ENCODE measurements at places on chromosomes 5 and 9.

DNA sequence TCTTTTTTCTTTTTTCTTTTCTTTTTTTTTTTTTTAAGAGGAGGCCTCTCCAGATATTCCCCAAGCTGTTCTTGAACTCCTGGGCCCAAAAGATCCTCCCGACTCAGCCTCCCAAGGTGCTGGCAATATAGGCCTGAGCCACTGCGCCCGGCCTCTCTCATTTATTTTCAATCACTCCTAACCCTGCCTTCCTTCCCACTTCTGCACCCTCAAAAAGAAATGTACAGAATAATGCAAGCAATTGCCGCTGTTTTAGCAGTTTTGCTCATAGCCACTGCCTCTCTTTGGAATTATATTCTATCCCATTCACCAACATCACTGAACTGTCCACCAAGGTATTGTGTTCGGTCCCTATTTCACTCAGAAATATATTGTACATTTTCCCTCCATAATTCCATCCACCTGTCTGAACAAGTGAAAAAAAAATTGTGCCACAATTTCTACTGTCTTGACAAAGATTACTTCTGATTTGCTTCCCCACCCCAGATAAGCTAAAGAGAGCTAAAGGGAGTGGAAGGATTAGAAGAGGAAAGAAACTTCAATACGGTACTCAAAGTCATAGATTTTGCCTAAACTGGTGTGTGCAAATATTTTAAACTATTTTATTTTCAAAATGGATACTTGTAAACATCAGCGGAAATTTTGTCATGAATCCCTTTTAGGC is 1.9 kb downstream of the FNBP1 start:
- no peak for DNase-seq

DNA sequence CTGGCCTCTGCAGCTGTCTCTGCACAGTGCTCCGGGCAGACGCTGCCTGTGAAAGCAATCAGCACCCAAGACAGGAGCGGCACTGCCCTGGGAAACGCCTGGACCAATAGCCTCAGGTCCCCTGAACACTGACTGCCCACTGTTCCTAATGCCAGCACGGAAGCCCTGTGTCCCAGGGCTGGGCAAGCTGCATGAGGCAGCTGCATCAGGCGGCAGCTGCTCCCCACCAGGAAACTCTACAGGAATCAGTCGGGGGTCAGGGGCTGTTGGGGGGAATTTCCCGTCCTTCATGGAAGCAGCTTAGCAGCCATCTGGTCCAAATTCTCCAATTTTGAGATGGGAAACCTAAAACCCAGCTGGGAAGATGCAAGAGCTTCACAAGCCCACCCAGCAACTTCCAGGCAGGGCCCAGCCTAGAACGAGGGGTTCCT is 118.6 kb downstream of the VAV2 start:
- peak; percentile 4 for DNase-seq

GRCh38 chr9:75803130-75803529 is 87.3 kb upstream of the PCSK5 start:
- no peak for DNase-seq

DNA sequence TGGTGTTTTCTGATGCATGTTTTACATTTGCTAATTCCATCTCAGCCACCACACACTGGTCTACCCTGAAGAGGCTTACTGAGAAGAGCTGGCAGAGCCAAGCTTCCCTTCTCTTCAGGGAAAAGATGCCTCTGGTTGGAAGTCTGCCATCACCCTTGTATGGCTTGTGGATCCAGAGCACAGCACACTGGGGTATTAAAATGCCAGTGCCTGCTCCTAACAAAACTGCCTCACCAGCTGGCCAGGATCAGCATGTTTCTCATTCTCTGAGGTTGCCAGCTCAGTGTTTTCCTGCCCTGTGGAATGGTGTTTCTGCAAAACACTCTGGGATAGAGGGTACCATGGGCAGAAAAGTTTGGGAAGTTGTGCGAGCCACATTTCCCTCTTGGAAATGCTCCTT is 31.6 kb upstream of the ZNF618 start:
- no peak for DNase-seq

DNA sequence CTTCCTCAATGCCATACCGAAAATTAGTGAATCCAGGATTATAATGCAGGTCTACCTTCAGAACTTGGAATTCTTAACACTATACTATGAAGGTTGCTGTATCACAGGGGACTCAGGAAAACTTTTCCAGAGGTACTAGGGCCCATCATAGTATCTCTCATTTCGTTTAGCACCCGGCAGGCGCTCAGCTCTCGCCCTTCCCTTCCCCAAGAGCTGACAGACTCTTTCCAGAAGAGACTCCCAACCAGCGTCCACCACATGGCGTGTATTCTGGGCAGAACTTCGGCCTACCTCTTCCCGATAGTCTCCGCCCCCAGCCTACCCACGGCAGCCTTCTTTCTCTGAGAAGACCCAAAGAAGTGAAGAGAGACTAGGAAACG is 271 bp downstream of the NOL8 start:
- DNase-seq = no peak

DNA sequence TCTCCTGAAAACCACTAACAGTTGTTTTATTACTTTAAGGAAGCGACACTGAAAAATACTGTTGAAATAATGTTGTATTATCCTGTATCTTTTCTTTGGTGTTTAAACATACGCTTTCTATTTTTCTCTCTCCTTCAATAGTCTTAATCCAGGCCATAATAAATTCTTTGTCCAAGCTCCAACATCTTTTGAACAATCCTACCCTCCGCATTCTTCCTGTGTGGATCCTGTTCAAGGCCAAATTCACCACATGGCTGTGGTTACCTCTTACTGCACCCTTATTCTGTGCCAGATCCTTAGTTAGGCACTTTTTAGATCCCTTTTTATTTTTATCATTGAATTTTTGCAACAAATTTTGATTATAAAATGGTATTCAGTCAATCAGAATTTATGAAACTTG is 1691.5 kb downstream of the MAT2B start:
- no peak for DNase-seq

- no peak for DNase-seq
Measured at GRCh38 chr9:28801144-28801799, 1228.0 kb upstream of the C9orf72 start.

GRCh38 chr9:113530022-113530635 is 66.6 kb downstream of the RGS3 start:
- no peak for DNase-seq

DNA sequence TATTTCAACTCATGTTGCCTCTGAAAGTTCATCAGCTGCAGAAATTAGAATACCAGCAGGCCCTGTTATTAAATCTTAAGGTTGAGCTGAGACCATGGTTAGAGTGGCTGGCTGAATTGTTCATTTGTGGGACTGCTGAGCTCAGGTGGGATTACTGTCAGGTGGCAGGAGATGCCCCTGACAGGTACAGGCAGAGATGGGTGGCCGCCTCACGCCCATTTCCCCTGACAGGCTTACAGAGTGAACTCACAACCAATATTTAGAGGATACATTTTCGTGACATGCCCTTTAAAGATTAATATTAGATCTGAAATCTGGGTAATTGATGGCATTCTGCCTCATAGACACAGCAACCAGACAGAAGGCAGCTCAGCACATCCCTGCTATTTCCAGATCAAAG is 136.0 kb downstream of the MVB12B start:
- no peak for DNase-seq

DNA sequence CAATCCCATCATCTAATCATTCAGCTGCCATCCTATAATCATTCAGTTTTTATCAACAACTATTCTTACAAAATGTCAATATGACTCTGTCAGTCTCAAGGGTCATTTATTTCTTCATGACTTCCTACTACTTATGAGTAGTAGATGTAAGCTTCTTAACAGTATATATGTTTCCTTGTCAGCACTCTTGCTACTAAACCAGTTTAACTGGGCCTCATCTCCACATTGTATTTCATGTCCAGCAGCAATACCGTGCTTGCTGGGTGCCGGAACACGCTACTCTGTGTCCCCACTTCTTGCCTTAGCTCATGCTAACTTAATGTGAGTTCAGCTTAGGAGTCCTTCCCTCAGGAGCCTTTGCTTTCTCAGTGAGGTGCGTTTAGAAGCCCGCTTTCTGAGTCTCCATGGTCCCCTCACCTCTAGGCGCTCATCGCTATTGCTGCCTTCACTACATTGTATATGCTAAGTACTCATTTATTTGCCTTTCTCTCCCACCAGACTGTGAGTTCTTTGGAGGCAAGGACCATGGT is 32.9 kb downstream of the ELL2 start:
- DNase-seq = no peak

DNA sequence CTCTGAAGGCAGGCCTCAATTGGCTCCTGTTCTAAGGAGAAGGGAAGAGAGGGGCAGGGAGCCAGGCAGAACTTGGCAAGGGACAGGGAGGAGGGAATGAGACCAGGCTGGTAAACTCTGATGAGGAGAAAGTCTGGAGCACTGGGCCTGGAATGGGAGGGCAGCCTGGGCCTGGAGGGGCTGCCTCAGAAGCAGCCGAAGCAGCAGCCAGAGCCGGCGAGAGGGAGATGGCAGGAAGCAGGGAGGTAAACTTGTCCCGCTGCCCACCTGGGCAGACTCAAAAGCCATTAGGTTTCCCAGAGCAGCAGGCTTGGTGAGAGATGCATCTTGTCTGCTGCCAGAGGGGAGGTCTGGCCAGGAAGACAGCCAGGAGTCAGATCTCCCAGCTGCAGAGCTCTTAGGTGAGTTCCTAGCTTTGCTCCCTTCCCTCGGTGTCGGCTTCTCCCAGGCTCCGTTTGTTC is 37.0 kb upstream of the CRB2 start:
- DNase-seq = peak; percentile 4

GRCh38 chr5:152607401-152608160 is 202.5 kb upstream of the NMUR2 start:
- DNase-seq = no peak

DNA sequence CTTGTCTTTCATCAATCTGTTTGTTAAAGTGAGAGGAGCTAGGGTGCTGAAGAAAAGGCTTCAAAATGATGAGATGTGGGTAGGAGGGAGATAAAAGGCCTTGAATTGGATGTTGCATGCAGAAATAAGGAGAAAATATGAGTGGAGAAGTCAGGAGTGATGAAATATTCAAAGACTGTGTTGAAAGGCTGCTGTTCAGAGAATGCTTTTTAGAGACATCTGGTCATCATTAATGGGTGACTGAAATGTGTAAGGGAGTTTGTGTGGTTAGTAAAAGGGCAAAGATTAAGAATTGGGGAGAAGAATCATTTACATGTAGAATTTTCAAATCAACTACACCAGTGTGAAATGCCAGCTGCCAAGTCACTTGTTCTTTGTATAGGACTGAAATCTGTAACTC is 383.9 kb downstream of the MAT2B start:
- no peak for DNase-seq

- no peak for DNase-seq
Measured at GRCh38 chr9:104022083-104022482, 72.0 kb upstream of the SMC2 start.

GRCh38 chr9:108746864-108747263 is 108.9 kb downstream of the ACTL7B start:
- DNase-seq = no peak

- DNase-seq = no peak
Measured at GRCh38 chr9:132875159-132875558, 2.9 kb downstream of the AK8 start.

DNA sequence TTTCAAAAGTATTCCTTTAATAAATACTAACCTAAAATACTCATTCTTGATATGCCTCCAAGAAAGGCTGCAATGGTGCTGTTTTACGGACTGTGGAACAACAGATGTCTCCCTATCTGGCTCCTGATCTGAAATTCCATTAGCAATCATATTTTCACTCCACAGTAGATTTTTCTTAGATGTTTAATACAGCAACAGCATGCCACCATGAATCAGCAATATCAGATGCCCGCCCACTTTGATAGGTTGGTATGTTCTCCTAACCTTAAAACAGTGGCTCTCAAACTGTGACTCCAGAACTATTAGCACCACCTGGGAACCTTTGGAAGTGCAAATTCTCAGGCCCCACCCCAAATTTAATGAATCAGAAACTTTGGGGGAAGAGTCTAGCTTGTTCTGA is 110.2 kb downstream of the MLLT3 start:
- no peak for DNase-seq

DNA sequence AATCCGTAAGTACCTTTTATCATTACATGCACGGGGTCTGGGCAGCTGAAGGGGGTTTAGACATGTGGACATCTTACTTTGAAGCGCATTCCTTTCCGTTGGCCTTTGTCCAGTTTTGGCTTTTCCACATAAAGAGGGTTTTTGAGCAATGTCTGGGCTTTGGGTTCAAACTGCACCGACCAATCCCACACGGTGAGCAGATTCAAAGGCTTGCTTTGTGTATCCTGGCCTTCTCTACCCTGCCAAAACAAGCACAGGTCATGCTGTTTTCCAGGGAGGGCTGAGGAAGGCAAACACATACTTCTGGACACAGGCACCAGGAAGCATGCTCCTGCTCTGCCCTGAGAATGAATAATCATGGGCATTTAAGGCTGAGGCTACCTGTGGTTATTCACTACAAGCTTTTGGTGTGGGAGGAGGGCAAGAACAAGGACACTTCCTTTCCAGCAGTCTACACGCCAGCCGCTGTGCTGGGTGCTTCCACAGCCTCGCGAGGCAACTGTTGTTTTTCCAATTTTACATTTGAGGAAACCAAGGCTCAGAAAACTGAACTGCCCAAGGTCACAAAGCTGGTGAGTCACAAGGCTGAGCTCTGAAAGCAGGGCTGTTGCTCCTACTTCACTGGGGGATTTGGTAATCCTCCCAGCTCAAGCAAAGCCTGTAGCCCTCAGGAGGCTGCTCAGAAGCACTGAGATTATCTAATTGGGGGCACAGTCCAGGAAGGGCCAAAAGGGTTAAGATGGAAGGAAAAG is 59.8 kb upstream of the GOLPH3 start:
- DNase-seq = no peak

DNA sequence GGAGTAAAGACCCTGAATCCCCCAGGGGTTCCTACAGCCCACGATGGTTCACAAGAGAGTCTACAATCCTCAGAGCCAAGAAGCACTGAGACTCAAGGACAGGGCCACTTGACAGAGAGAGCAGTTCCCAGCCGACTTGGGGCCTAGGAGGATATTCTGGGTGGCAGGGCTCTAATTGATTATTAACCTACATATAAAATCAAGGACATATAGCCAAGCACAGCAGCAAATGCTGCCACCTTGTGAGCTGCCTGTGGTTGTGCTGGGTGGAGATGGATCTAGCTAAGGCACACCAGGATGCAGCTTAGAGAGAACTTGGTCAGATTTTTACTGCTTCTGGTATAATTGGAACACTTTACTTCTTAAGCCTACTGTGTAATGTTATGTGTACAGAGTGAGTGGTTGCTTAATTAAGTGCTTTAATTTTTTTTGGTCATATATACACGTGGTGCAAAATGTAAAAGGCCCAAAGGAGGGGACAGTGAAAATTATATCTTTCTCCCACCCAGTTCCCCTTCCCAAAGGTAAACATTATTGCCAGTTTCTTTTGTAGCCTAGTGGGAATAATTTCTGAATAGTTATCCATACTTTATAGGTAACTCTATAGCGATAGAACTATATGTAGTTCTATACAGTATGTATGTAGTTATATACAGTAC is 78.8 kb downstream of the F2RL2 start:
- DNase-seq = no peak

- DNase-seq = peak; percentile 38
Measured at GRCh38 chr9:136847826-136848392, 1.3 kb upstream of the PHPT1 start.

GRCh38 chr9:73118286-73118685 is 33.4 kb upstream of the ANXA1 start:
- DNase-seq = no peak

All from NCI-H1092 treated with DMSO at 0.1 percent for 48 hours (cell line).